ENCODE measurements at places on chromosomes 16 and 17. TPM values are rescaled to one million over a fixed set of nuclear protein-coding genes. Genes with fewer than 3 reads are reported as not detected.

DNA sequence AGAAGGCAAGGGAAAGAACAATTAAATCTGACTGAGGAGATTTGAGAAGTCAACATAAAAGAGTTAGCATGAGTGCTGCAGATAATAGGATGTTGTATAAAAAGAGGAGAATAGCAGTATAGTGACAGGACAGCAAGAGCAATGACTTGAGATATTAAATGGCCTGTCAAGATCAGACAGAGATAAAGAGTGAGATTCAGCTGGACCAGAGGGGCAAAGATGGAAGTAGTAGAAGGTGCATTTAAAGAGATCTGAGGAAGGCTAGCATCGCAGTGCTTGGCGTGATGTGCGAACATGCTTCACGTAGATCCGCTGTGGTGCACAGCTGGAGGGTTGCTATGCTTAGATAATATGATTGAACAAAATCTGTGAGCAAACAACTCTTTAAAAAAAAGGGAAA, 1422.6 kb upstream of the CDH8 start:
- no peak for DNase-seq

The PPY gene
- total RNA-seq = 0.33 TPM

The IRX5 gene
- total RNA-seq = 0.61 TPM

DNA sequence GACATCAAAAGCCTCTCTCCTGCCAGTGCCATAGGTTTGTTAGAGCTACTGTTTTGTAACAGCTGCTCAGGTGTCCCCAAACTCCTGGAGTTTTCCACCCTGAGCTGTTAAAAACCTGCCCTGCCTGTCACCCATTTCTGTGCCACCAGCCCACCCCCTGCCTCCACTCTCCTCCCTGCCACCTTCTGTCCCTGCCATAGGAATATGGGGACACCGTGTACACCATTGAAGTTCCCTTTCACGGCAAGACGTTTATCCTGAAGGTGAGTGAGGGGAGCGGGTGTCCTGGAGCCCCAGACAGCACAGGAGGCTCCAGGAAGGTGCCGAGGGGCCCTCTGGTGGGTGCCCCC, 5.2 kb upstream of the TCAP start:
- DNase-seq = no peak

DNA sequence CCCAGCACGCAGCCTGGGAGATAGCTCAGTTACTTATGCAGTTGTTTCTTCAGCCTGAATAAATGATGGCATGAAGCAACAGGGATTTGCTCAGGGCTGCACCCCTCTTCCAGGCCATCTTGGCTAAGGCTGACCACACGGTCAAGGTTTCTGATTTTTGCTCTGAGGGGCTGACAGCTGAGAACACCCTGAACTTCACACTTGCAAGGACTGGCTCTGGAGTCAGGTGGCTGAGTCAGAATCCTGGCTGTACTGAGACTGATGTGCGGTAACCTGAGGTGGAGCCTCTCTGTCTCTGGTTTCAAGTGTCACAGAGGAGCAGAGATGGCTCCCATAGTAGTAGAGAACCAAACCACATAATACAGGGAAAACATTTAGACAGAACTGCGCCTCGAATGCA, 4.8 kb downstream of the MTHFSD start:
- no peak for DNase-seq

DNA sequence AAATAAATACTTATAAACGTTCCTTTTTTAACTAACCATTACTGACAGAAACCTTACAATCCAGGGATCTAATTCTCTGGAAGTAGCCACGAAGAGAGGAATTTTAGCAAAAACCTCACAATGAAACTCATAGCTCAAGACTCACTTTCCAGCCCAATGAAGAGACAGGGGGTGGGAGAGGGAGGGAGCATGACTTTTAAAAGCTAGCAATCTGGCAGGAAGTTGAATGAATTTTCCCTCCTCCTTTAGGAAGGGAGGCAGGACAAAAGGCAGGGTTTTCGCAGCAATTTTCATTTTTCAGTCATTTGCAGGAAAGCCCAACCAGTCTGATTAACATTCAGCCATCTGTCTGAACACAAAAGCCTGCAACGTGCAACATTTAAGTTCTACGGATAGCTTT, 381.5 kb upstream of the PSMD7 start:
- no peak for DNase-seq

DNA sequence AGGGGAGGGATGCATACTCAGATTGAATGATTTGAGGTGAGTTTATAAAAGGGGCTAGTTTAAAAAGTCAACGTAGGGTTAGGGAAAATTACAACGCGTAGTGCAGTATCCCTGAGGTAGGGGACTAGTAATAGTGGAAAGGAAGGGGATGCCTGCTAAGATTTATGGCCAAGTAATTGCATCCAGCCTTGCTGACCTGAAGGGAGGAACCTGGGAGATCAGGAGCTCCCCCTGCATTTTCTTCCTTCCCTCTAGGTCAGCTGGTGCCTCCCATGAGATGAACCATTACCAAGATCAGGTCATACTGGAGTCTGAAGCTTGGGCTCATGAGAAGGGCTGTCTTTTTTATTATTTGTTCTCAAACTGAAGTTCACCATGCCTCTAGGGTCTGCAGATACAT, 606.6 kb downstream of the TMEM114 start:
- no peak for DNase-seq

DNA sequence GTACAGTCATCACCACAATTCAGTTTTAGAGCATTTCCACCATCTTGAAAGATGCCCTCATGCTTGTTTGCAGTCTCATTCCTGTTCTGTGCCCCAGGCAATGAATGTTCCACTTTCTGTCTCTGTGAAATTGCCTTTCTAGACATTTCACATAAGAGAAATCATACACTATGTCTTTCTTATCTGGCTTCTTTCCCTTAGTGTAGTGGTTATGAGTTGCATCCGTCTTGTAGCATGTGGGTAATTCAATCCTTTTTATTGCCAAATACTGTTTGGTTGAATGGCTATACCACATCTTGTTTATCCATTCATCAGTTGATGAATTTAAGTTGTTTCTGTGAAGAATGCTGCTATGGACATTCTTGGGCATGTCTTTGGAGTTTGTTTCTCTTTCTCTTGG, 132.5 kb upstream of the PLCG2 start:
- no peak for DNase-seq

The CD300LF gene
- 3.4 TPM for total RNA-seq

The TRPV3 gene
- 0.38 TPM for total RNA-seq

The CRHR1 gene
- 0.05 TPM for total RNA-seq

DNA sequence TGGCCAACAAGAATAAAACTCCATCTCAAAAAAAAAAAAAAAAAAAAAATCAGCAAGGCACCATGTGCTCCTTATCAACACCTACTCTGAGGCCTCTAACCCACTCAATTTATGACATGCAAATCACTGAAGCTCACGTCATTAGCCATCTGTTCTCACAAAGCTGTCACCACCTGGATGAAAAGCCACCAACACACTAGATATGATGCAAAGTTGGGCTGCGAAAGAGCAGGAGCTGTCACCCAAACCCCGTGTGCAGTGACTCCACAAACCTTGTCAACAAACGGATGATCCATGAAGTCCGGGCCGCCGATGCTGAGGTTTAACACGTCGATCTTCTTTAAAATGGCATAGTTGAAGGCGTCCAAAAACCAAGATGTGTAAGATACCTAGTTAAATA, 25.3 kb downstream of the MBTPS1 start:
- no peak for DNase-seq

The SEZ6 gene
- 0.09 TPM for total RNA-seq

The OR2C1 gene
- 0.14 TPM for total RNA-seq

The CBFB gene
- 54.3 TPM for total RNA-seq
